ENCODE measurements at places on chromosomes 5 and 9. TPM values are rescaled to one million over a fixed set of nuclear protein-coding genes. Genes with fewer than 3 reads are reported as not detected.
A peak's percentile ranks its signal among the peaks of the same experiment; 100 is the strongest.

DNA sequence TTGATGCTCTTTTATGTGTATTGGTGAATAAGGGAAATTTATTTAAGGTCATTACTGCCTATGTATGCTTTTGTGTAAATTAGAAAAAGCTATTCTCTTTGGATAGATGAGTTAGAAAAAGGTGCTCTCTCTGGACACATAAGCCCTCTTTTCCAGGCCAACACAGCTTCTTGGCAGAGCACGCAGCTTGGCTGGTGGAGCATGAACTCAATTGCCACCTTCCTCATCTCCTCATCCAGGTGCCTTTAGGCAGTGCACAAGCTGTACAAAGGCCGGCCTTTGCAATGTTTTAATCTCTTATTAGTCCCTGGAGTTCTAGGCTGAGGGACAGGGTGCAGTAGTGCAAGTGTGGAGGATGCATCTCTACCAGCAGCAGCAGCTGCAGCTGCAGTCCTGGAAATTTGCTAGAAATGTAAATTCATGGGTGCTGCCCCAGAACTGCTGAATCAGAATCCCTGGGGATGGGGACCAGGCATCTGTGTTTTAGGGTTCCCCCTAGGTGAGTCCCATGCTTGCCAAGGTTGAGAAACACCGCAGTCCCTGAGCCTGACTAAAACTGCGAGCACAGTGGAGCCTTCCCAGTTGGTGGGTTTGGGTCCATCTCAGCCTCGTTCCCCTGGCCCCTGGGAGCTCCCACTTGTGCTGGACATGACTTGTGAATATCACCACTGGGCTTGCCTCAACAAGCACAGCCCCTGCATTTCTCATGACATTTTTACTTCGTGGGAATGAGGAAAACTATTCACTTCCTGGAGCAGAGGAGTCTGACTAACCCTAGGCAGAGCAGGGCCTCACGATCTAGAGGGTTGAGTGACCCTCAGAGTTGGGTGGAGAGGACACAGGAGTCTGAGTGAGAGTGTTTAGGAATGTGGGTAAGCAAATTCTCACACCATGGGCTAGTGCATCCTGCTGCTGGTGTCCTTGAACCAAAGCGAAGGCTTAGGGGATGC is 272.3 kb downstream of the ZSWIM6 start:
- no peak for DNase-seq

DNA sequence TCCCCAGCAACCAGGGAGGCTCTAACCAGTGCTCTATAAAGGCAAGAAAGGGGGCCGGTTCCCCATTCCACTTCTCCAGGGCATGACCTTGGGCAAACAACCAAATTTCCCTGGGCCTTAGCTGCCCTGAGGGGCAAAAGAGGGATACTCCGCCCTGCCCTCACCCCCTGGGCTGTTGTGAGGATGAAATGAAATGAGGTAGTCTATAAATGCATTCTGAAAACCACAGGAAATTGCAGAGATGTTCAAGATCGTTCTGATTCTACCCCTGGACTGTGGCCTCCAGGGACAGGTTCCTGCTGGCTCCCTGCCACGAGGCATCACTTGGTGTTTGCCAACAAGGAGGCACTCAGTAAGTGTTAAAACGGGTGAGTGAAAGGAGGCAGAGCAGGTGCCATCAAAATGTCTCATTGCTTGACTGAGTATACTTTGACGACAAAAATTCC is 5.7 kb downstream of the RAPGEF1 start:
- DNase-seq: peak; percentile 60

DNA sequence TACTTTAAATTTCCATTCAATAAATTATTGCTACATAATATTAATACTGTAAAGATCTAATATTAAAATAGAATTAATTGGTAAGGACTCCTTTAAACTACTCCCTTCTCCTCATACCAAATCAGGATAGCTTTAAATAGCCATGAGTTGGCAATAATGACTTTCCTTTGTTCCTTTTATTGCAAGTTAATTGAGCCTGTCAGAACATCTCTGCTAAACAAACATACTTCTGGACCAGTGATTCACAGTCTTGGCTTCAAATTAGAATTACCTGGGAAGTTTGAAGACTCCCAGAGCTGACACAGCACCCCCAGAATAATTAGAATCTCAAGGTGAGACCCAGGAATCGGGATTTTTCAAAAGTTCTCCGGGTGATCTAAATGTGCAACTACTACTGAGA is 18.7 kb downstream of the C5orf58 start:
- no peak for DNase-seq

- no peak for DNase-seq
These were observed 530.1 kb upstream of the DMAC1 start for GRCh38 chr9:8329561-8330283.

GRCh38 chr5:139684350-139684880 is 36.3 kb downstream of the CXXC5 start:
- DNase-seq: no peak

SOX30 gene
- not detected for total RNA-seq

DBH gene
- total RNA-seq: not detected

SHOC1 gene
- not detected for total RNA-seq

ZFP2 gene
- total RNA-seq: not detected

GHR gene
- not detected for total RNA-seq

- no peak for DNase-seq
These were observed 55.4 kb downstream of the SNCAIP start for GRCh38 chr5:122367456-122367855.

DNA sequence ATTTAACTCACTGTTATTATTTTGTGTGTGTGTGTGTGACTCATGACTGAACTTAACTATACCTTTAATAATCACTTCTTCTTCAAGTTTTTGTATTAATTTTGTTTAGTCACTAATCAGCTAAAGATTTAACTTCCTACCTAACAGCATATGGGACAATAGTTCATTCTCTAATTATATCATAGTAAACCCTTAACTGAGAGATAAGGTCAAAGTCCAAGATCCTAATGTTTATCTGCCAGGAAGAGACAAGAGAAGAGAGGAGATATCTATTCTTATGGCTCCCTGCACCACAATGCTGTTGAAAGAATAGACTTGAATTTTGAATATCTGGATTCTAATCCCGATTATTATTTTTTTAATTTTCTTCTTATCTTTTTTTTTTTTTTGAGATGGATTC is 28.1 kb downstream of the FREM1 start:
- no peak for DNase-seq

ARHGEF39 gene
- total RNA-seq: 10.4 TPM

DNA sequence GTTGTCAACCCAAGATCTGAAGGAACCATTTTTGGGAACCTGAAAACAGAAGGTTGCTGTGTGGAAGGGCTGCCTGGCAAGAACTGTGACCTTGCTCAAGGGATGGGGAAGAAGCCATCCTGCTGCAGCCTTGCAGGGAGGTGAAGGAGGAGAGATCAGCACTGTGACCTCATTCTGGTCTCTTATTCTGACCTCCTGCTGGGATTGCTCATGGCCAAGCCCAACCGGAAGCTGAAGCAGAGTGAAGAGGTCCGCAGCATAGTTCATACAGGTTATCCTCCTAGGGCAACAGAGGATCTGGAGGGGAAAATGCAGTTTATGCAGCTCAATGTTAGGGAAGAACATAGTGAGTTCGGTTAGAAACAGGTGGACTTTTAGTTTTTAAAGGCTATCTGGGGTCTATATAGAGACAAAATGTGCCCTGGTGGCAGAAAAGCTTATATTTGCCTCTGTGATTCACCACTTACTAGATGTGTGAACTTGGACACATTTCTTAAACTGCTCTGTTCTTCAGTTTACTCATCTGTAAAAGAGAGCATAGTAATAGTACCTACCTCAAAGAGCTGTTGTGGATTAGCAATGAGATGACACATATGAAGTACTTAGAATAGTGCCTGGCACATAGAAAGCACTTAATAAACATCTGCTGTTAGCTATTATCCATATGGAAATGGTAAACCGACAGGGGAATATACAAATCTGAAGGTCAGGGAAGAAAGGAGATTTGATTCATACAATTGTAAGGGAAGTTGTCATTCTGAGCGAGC is 57.9 kb upstream of the BNC2 start:
- DNase-seq: no peak

DNA sequence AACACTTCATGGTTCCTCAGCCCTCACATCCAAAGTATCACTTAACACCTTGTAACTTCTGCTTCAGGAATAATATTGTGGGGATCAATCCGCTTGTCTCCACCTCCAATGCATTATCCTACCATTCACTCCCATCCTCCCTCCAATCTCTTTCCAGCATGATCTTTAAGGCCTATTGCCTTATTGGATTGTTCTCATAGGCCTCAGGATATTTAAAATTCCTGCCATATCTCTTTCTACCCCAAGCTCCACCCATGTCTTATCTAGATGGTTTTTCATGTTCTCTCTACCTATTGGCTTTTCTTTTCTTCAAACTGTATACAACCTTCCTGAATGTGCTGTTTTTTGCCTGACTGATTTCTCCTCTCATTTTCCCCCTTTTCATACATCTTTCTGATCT is 7.2 kb downstream of the KDM4C start:
- no peak for DNase-seq

RANBP17 gene
- 7.5 TPM for total RNA-seq

GABRB2 gene
- not detected for total RNA-seq

GRIA1 gene
- not detected for total RNA-seq

DNA sequence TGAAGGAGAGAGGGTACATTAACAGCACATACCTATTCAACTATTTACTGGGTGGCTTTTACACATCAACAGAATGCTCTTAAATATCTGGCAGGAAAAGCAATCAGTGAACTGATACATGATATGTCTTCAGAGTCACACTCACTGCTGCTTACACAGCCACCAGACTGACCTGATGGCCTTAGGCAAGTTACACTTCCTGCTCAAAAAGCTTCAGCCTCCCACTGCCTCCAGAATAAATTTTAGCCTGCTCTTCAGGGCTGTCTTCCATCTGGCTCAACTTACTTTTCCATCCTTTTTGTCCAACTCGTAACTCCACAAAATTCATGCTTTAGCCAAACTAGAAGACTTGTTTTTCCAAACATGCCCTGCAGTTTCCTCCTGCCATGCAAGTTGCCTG is 10.7 kb downstream of the LOX start:
- no peak for DNase-seq

ANAPC2 gene
- total RNA-seq: 38.2 TPM

TEX48 gene
- total RNA-seq: not detected

Measured in Caki2 (cell line).